ENCODE measurements at places on chromosomes 4 and X.
A peak's percentile ranks its signal among the peaks of the same experiment; 100 is the strongest.

GRCh38 chr4:126242679-126243390 is 928.1 kb downstream of the FAT4 start:
- no peak for DNase-seq

DNA sequence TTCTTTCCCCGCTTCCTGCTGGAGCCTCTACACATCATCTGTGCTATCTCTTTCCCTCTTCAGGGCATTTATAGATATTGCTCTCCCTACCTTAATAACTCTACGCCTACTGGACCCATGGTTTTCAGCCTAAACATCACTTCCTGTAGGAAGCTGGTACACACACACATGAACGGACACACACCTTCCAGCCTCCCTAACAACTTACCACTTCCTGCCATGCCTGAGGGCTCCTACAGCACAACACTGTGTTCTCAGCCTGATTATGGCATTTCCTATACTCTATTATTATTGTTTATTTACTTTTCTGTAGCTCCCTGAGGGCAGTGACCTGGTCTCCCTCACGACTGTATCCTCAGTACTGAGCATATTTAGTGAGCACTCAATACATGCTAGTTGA is 163.6 kb upstream of the MAP3K15 start:
- DNase-seq, result no peak

DNA sequence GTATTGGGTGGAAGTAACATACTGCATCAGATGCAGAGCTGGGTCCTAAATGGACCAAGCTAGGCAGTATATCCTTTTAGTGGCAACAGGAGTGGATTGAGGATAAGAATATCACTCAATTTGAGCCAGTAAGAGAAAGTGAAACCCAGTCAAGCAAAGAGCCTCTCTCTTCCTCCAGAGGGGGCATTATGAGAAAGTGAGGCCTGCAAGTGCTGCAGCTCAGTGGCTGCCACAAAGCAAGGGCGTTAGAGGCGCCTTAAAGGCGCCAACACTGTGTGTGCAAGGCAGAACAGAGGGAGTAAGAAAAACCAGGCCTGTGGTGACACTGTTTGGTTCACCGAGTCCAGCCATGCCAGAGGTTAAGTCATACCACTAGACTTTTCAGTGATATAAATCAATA is 17.5 kb downstream of the STX18 start:
- DNase-seq, result no peak

GRCh38 chr4:15423285-15423711 is 4.5 kb upstream of the C1QTNF7 start:
- no peak for DNase-seq

GRCh38 chr4:26028793-26029567 is 115.0 kb downstream of the SMIM20 start:
- DNase-seq, result peak; percentile 31

DNA sequence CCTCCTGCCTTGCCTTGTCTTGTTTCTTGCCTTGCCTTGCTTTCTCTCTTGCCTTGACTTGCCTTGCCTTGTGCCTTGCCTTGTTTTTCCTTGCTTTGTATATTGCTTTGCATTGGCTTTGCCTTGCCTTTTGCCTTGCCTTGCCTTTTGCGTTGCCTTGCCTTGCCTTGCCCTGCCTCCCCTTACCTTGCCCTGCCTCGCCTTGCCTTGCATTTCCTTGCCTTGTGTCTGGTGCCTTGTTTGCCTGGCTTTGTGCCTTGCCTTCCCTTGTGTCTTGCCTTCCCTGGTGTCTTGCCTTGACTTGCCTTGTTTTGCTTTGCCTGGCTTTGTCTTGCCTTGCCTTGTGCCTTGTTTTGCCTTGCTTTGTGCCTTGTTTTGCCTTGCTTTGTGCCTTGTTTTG is 89.7 kb downstream of the TAB3 start:
- DNase-seq, result no peak

DNA sequence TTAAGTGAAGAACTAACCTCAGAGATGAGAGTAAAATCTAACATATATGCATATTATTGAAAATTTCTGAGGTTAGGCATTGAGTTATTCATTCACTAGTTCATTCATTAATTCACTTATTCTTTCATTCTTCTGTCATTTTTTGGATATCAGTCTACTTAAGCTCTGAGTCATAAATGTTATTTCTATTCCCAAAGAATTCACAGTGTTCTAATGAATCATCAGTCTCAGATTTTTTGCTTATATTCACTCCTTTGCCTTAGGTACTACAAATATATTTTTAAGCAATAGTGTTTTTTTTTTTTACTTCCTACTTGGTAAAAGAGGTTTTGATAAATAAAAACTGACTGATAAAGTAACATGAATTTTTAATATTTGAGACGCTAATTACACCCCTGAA is 95.2 kb upstream of the DKK2 start:
- DNase-seq, result no peak

- DNase-seq, result no peak
These were observed 893 bp upstream of the GAB3 start for GRCh38 chrX:154751669-154752271.

DNA sequence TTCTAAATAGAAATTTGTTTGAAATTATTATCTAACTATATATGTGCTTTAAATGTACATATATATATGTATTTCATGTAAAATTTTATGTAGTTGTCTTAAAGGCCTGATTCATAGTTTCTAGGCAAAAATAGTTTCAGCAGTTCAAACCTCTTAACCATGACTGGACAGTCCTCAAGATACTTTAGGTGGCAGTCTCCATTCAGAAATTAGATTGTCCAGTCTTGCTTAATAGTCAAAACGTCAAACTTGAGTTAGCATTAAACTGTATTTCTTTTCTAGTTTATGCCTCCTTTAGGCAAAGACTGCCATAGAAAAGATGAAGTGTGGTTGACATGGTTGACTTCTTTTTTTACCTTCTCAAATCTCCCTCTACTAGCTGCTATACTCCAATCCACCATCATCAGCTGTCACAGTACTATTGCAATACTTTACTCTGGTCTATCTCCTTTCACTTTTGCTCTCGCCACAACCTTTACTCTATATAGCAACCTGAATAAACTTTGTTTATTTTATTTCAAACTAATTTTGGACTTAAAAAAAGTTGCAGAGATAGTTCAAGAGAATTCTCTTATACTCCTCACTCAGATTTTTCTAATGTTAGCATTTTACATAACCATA is 395.6 kb upstream of the DIPK2B start:
- no peak for DNase-seq

DNA sequence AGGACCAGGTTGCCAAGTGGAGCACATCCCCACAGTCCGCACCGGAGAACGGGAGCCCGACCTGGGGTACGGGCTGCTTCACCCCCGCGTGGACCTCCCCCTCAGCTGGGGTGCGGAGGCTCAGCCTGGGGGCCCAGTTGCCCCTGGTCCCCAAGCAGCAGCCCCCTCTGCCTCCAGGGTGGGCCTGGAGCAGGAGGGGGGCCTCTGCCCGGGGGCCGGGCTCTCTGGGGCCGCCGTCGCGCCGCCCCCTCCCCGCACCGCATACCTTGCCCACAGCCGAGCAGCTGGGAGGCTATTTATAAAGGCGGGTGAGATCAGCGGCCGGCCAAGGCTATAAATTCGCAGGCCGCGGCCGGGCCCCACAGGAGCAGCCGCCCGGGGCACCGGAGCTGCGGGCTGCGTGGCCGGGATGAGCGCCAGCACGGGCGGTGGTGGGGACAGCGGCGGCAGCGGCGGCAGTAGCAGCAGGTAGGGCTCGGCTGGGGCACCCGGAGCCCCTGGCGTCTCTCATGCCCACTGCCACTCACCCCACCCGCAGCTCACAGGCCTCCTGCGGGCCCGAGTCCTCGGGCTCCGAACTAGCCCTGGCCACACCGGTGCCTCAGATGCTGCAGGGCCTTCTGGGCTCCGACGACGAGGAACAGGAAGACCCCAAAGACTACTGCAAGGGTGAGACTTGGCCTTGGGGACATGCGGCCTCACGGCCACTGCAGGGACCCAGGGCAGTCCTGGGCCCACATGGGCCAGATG is at the start of gene SRPK3:
TSS of gene SRPK3 (plus strand) at position 364 of the 750 bp plus-strand sequence. CDS start at position 410, 46 bp downstream.
- no peak for DNase-seq

- DNase-seq, result no peak
These were observed 24.0 kb downstream of the HAND2 start for GRCh38 chr4:173505924-173506518.
